ENCODE measurements at places on chromosomes 6 and 20.
A peak's percentile ranks its signal among the peaks of the same experiment; 100 is the strongest.

GRCh38 chr20:52087471-52087870 lies 104.1 kb downstream of the ZFP64 start:
- DNase-seq: no peak

- DNase-seq: no peak
These were observed 265.9 kb downstream of the BMP7 start for GRCh38 chr20:57000441-57000968.

DNA sequence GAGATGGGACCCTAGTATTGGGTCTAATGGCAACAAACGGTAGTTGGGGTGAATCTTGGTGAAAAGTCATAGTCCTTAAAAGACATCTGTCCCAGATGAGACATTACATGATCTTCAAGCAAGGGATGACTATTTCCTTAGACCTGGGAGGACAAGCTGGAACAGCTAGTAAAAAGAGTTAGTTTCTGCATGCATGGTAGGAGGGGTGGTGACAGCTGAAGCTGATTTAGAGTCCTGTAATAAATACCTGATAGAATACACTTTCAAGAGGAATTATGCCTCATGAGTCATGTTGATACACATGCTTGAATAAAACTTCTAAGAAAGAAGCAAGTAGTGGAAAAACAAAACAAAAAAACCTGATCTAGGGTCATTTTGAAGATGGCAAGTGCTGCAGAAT lies 247.4 kb downstream of the CD109 start:
- DNase-seq: no peak

DNA sequence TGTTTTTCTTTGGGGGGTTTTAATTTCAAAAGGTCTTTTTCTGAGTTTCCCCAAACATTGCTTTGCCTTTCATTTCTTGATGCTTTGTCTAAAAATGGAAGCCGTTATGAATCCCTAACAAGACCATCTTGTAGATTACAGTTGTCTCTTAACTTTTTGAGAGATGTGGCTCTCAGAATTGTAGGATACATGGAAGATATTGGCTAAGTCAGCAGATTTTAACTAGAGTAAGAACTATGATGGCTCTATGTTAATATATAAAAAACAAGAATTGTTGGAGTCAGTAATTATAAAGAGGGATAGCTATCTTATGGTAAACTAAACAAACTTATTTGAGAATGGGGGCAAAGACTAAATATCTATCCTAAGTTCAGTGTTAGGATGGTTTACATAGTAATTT lies 96.6 kb upstream of the HS3ST5 start:
- DNase-seq: no peak

DNA sequence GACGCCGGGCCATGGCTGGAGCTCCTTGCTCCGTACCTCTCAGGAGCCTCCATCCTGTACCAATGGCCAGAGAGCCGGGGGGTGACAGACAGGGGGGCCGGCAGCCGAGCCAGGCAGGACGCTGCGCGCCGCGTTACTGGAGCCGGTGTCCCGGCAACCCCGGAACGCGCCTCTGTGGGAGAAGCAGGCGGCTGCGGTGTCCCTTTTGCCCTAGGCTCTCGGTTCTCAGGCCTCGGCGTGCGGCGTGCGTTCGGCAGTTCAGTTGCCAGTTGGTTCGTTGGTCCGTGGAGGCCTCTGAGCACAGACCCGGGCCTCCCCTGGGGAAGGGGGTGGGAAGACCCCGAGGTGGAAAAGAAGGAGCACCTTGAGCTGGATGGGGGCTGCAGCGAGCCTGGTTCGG lies at the start of gene SPATS1:
Gene SPATS1, plus strand, starts transcription at position 162 of the 400 bp plus-strand sequence. CDS start 446 bp downstream, outside the sequence.
- no peak for DNase-seq

GRCh38 chr6:137871831-137872454 lies 4.9 kb downstream of the TNFAIP3 start:
- DNase-seq: peak; percentile 60

GRCh38 chr6:11232770-11233626 lies 530 bp upstream of the NEDD9 start:
- DNase-seq: peak; percentile 24

- no peak for DNase-seq
These were observed 12.5 kb upstream of the HLA-DRA start for GRCh38 chr6:32427218-32427617.

DNA sequence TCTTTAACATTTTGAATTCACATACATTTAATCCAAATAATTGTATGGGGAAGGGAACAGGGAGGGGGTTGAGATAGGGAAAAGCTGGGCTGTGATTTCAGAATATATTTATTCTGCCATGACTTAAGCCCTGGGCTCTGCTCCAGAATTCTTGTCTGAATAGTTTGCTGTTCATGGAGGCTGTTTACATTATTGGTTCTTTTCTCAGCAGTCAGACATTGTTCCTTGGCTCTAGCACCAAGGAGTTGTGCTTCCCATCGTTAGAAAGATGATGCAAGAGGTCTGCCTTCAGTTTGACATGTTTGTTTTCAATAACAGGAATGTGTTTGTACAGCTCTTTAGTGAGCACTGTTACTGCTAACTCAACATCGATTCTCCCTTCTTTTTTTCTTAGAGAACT lies 198.8 kb upstream of the CDYL start:
- peak; percentile 64 for DNase-seq

GRCh38 chr6:97306544-97307320 lies 23.7 kb upstream of the MMS22L start:
- no peak for DNase-seq

- DNase-seq: peak; percentile 54
These were observed 10.2 kb upstream of the RCAN2 start for GRCh38 chr6:46501136-46502089.

GRCh38 chr6:130240232-130240631 lies 17.5 kb upstream of the SAMD3 start:
- DNase-seq: peak; percentile 51

DNA sequence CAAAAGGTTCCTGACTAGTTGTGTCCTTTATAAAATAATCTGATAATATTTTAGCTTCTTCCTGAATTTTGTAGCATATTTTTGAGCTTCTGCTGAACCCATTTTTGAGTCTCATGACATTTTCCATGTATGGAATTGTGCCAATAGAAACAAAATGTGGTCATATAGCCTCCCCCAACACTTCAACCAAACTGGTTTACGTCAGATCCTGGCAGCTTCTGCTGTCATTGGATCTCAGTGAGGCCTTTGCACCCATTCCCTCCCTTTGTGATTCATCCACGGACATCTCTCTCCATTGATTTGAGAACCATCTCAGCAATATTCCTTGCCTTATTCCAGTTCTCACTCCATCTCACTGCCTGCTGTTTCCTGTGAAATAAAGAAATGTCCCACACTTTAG lies 166.0 kb upstream of the PROKR2 start:
- no peak for DNase-seq

DNA sequence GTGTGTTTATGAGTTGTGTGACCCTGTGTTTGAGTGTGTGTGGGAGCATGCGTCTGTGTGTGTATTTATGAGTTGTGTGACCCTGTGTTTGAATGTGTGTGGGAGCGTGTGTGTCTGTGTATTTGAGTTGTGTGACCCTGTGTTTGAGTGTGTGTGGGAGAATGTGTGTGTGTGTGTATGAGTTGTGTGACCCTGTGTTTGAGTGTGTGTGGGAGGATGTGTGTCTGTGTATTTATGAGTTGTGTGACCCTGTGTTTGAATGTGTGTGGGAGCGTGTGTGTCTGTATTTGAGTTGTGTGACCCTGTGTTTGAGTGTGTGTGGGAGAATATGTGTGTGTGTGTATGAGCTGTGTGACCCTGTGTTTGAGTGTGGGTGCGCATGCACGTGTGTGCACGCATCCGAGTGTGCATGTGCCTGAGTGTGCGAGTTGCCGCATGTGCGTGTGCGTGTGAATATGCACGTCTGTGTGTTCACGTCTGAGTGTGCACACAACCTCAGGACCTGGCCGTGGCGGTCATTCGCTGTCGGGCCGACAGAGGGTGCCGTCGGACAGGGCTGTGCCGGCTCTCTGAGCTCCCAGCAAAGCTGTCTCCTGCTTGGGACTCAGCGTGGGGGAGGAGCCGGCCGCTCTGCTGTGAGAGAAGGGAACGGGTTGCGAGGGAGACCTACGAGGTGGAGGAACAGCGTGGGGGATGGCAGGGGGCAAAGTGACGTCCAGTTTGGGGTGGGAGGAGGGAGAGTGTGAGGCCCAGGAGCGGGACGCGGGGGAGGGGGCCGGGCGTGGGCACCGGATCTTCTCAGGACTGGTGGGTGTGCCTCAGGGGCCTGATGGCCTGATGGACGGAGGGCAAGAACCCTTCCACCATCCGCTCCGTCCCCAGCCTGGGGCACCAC lies 19.7 kb downstream of the SLC17A9 start:
- DNase-seq: peak; percentile 74

- DNase-seq: no peak
These were observed 122.0 kb upstream of the HDAC2 start for GRCh38 chr6:114092943-114093342.

- peak; percentile 68 for DNase-seq
These were observed 171.3 kb downstream of the TMEM242 start for GRCh38 chr6:157151989-157152388.

DNA sequence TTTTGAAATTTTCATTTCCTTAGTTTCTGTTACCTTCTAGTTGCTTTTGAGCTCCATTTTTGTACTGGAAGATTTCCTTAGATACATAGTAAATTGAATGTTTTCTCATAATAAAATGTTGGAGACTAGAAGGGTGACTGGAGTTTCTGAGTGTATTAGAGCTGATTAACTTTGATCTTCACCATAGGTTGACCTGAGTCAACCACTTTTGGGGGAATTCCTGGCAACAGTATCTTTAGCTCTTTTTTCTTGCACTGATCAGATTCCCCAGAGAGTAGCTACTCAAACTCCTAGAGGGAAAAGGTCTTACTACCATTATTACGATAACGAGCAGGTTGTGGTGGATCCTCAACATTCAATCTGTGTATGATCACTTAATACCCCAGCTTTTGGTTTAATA lies 72.7 kb downstream of the KHDC1L start:
- no peak for DNase-seq

- no peak for DNase-seq
These were observed 140.6 kb upstream of the SLC22A16 start for GRCh38 chr6:110617057-110617456.

DNA sequence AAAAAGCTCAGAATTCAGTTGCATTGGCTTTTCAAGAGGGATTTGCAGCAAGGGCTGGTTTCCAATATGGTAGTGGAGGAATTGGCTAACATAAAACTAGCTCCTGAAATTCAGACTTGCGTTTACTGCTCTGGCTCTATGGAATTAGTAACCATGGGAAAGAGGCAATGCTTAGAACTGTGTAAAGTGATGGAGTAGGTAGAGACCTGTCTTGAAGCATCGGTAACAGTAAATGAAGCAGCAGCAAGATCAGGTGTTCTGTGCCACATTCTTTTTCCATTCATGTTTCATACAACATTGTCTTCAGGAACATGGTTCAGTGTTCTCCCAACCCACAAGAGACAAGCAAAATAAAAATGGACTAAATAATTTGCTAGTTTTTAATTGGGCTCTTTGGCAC lies 6.5 kb downstream of the IRF4 start:
- DNase-seq: no peak

DNA sequence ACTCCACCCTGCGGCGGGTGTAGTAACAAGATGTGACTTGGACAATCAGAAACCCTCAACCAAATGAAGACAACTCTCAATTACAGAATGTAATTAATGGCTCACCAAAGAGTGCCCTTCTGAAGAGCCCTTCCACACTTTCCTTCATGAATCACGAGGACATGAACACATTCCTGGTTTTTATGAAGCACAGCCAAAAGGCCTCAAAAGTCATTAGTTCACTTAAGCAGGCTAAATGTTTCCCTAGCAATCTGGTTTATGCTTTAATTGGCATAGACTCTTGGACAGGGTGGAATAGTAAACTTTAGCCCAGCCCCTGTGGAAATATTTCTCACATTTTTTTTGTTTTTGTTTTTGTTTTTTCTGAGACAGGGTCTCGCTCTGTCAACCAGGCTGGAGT lies 20.5 kb downstream of the CPNE5 start:
- DNase-seq: no peak

DNA sequence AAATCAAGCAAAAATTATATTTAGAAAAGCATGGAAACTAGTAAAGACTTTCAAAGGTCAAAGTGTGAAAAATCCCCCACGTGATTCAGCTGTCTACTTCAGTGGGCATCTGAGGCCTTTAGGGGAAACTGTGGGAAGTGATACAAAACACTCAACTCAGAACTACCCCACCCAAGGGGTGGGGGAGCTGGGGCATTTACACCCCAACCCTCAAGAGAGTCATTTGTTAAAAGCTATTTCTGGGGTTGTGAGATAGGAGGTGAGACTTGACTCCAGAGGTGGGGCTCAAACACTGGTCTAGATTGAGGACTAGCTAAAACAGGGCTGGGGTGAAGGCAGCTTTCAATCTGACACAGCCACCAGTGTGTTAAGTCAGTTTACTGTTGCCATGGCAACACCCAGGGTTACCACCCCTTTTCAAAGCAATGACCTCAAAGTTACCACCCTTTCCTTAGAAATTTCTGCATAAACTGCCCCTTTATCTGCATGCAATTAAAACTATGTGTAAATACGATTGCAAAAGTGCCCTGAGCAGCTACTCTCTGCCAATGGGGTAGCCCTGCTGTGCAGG lies 9.9 kb upstream of the GTSF1L start:
- DNase-seq: no peak

DNA sequence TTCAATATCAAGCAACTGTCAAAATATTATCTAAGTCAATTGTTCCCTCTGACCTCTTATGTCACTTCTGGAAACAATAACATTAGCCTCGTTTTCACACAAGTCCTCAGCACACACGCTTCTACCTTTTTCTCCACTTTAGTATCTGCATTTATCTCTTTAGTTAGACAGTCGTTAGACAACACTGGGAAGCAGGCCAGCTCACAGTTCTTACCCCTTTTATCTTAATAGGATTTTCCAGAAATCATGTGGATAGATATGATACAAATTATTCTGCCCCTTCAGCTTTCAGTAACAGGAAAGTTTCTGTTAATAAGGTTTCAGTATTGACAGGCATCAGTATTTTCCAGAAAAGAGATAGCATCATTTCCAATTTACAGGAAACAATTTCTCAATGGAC lies 25.9 kb upstream of the HAO1 start:
- DNase-seq: no peak
